ENCODE measurements at places on chromosomes 1 and 21. TPM values are rescaled to one million over a fixed set of nuclear protein-coding genes. Genes with fewer than 3 reads are reported as not detected.

The LMOD1 gene
- total RNA-seq, result 28.1 TPM

The FAM151A gene
- total RNA-seq, result not detected

The FNBP1L gene
- total RNA-seq, result 31.8 TPM

The GRHL3 gene
- total RNA-seq, result 0.24 TPM

The NKAIN1 gene
- total RNA-seq, result 0.31 TPM

The ST6GALNAC3 gene
- 5.8 TPM for total RNA-seq

The DENND2D gene
- 63.7 TPM for total RNA-seq

The DPYD gene
- 60.9 TPM for total RNA-seq

The CDK18 gene
- 78.4 TPM for total RNA-seq

The LRRC3 gene
- 4.7 TPM for total RNA-seq

The PCP4L1 gene
- 4.5 TPM for total RNA-seq

The ATP5PB gene
- 148 TPM for total RNA-seq

The RPTN gene
- not detected for total RNA-seq
